ENCODE measurements at places on chromosomes 2 and 18.

- no peak for DNase-seq
Measured at GRCh38 chr2:185316383-185316782, 422.2 kb upstream of the FSIP2 start.

- no peak for DNase-seq
Measured at GRCh38 chr2:69863298-69863697, 30.5 kb upstream of the SNRNP27 start.

DNA sequence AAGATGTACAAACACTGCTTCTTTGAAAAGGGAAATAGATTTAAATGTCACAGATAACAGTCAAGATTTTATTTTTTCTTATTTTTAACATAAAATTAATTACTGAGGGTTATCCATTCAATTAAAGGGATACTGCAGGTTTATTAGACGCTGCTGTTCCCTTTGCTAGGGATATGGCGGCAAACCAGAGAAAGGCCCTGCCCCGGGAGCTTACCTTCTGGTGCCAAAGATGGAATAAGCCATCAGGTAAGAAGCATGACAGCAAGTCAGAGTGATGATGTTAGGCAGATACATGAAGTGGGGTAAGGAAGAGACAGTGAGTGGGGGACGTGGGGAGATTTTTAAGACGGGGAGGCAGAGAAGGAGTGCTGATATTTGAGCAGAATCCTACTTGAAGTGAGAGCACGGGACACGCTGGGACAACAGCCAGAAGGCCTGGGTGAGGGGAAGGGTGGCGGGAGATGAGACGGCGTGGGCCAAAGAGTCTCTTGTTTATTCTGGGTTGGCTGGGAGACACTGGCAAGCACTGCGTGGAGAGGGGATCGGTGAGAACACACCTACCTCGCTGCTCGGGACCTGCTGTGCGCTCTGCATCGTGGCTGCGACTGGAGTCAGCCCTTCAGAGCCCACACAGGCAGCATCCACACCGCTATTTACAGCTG, 250.5 kb upstream of the TMEM200C start:
- DNase-seq = no peak

GRCh38 chr2:109260886-109261700, 132.1 kb downstream of the SH3RF3 start:
- DNase-seq = peak; percentile 25

DNA sequence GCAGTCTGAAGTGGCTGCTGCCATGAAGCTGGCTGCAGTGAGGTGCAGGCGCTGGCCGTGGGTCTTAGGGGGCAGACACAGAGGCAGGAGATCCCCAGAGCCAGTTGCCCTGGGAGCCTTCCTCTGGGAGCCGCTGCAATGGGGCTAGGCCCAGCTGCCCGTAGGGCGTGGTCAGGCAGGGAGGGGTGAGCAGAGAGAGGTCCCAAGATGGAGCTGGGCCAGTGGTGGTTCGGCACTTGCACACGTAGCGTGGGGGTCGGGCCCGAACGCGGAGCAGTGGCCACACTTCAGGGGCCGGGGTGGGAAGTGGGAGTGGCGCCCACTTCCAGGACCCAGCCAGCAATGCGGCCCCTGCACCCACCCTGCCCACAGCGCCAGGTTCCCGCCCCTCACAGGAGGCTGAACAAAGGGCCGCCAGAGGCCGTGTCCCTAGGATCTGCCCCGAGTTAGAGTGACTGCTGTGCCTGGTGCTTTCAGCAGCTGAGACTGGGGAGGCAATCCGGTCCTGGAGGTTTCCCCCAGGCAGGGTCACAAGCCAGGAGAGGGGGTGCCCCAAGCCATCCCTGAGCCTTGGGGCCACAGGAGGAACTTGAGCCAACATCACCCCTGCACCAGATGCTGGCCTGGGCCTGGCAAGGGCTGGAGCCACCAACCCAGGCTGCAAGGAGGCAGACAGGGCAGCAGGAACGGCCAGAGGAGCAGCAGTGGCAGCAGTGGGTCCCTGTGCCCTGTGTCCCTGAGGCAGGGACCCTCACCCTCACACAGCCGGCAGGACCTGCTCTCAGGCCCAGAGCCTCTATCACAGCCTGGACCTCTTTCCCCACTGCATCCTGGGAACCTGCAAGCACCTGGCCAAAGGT, 21.3 kb upstream of the SP140L start:
- no peak for DNase-seq

DNA sequence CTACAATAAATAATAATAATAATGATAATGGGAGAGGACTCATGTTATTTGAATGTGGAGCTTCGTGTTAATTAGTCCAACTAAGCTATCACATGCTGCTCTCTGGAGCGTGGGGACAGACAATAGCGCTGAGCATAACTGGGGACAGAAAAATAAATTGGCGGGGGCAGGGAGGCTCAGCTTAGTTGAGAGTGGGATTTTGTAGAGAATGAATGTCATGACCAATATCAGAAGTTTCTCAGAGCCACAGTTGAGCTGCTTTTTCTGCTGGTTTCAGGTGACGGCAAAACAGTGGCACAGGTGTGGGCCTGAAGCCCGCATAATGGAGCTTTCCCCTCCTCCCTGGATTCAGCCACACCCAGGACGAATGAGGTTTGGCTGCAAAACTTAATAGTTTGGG, 111.1 kb upstream of the CAB39 start:
- no peak for DNase-seq

GRCh38 chr18:26406854-26407517, 141.4 kb downstream of the KCTD1 start:
- DNase-seq = peak; percentile 50

DNA sequence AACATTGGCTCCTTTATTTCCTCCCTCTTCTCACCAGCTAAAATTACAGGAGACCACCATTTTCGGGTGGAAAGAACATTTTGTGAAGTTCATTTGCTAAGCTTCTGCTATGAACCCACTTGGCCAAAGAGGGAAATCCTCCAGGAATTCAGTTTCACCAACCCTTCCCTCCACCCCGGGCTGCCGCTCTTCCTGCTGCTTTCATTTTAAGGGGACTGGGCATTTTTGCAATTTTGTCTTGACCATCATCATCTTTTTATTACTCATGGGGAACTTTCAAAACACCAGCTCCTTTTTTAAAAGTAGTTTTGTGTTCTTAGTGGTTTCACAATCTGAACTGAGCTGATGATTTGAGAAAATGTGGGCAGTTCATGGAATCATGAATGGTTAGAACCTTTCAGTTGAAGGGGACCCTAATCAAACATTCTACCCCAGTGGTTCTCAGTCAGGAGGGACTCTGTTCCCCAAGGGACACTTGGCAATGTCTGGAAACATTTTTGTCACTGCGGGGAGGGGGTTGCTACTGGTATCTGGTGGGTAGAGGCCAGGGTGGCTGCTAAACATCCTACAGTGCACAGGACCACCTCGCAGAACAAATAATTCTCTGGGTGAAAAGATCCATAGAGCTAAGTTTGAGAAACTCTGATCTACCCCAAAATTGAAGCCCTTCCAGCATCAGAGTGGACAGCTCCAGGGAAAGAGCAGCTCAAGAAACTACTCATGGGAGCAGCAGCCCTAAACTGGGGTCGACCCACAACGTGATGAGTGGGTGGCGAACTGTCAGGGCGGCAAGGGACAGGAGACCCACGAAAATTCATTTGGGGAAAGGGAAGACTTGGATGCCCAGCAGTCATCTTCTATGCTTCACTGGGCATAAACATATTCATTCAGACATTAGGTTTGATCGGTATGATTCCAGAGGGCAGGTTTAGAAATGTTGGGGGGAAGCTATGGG, 92.9 kb downstream of the ACKR3 start:
- DNase-seq = no peak

DNA sequence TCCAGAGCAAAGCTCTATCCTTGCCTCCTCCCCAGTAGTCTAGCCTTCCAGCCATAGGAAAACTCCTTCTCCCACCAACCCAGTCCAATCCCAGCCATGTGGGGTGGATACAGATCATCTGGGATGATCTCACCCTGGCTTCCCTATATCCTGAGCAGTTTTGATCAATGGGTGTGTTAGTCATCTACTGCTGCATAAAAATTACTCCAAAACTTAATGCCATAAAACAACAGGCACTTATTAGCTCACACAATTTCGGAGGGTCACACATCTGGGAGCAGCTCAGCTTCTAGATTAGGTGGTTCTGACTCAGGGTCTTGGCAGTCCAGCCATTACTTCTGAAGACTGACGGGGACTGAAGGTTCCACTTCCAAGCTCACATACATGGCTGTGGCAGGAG, 190.4 kb downstream of the SPP2 start:
- peak; percentile 73 for DNase-seq

DNA sequence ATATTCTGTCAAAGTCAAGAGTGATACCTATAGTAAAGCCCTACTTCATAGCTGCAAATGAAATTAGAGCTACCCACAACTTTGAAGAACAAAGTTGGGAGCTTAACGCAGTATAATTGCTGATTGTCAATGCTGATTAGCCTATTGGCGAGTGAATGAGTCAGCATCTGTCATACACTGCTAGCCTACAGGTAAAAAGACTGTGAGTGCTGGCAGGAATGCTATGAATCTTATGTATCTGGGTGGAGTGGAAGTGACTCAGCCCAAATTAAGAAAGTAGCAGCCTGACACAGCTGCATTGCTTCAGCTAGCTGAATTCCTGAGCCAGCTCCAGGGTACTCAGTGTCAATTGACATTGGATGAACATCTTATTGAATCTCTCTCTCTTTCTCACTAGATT, 179.4 kb upstream of the DCC start:
- DNase-seq = peak; percentile 98

- no peak for DNase-seq
Measured at GRCh38 chr2:110991911-110992310, 128.8 kb upstream of the BCL2L11 start.

- DNase-seq = no peak
Measured at GRCh38 chr2:650343-651310, 26.6 kb downstream of the TMEM18 start.

DNA sequence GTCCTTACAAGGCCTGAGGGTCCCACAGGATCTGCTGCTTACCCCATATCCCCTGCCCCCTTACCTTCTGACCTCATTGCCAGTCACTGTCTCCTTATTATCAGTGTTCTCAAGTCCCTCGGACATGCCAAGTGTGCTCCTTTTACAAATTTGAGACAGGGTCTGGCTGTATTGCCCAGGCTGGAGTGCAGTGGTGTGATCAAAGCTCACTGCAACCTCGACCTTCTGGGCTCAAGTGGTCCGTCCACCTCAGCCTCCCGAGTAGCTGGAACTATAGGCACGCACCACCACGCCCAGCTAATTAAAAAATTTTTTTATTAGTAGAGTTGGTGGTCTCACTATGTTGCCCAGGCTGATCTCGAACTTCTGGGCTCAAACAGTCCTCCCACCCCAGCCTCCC, 141.0 kb downstream of the PHLPP1 start:
- DNase-seq = no peak

DNA sequence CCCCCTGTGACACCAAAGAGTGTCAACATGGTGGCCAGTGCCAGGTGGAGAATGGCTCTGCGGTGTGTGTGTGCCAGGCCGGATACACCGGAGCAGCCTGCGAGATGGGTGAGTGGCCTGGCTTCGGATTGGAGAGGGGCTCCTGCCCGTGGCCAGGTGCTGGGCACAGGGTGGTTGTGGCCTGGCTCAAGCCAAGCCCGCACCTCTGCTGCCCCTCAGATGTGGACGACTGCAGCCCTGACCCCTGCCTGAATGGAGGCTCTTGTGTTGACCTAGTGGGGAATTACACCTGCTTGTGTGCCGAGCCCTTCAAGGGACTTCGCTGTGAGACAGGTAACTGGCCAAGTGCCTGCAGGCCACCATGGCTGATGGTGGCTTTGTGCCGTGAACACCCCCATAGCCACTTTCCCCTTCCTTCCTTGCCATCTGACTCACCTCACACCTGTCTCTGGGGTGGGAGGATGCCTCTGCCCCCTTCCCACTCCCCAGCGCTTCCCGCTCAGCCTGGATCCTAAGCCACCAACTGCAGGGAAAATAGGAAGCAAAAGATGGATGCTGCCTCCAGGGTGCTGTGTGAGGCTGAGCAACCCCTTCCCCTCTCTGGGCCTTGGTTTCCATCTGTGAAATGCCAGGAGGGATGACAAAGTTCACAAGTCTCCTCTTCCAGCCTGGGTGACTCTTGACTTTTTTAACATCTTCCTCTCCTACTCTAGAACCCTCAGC, 41.8 kb downstream of the SNED1 start:
- no peak for DNase-seq

DNA sequence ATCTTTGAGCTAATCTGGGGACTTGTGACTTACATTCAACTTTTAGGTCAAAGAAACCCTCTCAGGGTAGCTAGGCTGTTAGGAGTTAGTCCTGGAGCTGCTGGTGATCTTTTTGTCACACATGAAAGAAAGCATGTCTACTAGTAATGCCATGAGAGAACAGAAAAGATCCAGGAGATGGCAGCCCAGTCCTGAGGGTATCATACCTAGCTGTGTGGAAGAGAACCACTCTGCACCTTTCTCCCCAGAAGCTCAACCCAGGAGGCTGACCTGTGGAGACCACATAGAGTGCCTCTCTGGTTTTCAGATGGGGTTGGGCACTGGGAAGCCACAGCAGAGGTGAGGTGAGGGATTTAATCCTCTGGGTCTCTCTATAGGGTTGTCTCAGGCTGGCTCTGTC, 460.2 kb upstream of the UBE2E3 start:
- peak; percentile 38 for DNase-seq

DNA sequence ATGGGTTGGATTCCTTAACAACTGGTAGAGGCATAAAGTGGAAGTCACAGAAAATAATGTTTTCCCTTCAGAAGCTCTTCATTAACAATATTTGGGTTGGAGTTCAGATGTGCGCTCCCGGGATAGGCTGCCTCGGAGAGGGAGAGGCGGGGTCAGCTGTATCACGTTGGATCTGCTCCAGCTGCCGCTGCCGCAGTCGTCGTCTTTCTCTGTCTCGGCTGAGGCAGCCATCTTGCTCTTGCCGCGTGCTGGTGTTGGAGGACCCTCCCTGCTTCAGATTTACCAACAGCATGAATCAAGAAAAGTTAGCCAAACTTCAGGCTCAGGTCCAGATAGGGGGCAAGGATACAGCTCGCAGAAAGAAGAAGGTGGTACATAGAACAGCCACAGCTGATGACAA, 35.1 kb downstream of the TANC1 start:
- DNase-seq = no peak

DNA sequence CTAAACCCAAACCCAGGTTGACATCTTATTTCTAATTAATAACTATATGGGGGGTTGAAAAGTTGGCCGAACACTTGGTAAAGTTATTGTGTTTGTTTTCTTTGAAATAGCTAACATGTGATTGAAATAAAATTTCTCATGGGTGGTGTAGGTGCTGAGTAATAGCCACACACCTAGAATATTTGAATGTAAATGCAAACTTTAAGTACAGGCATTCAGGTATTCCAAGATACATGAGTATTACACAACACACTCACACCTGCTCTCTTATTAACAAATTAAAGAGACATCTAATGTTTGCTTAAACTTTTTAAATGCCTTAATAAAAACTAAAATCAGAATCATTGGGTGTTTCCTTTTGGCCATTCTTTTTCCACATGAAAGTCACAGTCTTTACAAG, 165.5 kb downstream of the EHBP1 start:
- peak; percentile 71 for DNase-seq

DNA sequence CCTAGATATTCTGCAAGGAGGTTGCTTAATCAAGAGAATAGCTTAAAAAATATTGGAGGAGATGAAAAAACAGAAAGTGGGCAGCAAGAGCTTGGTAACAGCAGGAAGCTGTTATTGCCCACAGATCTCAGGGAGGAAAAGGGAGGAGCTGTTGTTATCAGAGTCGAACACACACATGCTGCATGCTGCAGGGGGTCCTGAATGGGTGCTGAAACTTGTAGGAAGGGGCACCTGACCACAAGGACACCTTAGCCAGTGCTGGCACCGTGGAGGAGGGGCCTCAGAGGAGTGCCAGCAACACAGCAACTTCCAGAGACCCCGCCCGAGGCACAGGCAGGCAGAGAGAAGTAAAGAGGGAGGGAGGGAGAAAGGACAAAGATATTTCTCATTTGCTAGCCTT, 332.9 kb downstream of the SOCS6 start:
- DNase-seq = no peak

Data from epithelial cell of esophagus (primary cell).